ENCODE measurements at places on chromosomes 12 and 14. TPM values are rescaled to one million over a fixed set of nuclear protein-coding genes. Genes with fewer than 3 reads are reported as not detected.
A peak's percentile ranks its signal among the peaks of the same experiment; 100 is the strongest.

DNA sequence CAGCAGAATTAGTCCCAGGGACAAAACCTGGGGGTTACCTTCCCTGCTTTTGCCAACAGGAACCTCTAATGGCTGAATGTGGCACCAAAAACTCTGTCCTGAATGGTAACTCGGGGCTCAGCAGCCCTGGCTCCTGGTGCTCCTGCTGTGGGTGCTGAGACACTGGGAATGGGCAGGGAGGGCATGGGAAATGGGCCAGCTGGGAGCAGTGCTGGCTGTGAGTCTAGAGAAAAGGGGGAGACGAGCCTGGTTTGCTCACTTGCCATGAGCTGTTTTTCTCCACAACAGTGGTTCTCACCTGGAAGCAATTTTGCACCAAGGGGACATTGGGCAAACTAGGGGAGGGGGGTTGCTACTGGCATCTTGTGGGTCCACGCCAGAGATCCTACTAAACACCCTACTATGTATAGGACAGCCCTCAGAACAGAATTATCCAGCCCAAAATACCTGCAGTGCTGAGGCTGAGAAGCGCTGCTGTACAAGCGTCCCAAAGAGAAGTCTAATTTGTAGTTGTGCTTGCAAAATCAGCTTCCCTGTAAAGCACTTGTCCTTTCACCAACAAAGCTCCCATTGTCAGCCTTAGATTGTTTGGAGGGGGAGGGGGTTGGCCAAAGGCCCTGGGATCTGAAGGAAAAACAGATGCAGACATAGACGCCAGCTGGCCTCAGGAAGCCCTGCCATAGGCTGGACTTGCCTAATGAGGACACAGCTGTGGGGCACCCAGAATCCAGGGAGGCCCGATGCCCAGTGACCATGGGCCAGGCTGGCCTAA, 3.6 kb downstream of the LRRC74A start:
- DNase-seq, result no peak

- DNase-seq, result no peak
Measured at GRCh38 chr12:47845081-47845480, 25.4 kb upstream of the HDAC7 start.

- no peak for DNase-seq
Measured at GRCh38 chr12:76532520-76532919, 27.1 kb downstream of the OSBPL8 start.

The DHH gene
- total RNA-seq, result 0.31 TPM

- DNase-seq, result no peak
Measured at GRCh38 chr14:103123634-103124500, 606 bp downstream of the TNFAIP2 start.

The KCNC2 gene
- not detected for total RNA-seq

The CLBA1 gene
- 1.2 TPM for total RNA-seq

- no peak for DNase-seq
Measured at GRCh38 chr14:81235096-81235495, 14.3 kb upstream of the GTF2A1 start.

GRCh38 chr12:116144384-116144783, 133.1 kb downstream of the MED13L start:
- no peak for DNase-seq

The RNASE4 gene
- total RNA-seq, result not detected

DNA sequence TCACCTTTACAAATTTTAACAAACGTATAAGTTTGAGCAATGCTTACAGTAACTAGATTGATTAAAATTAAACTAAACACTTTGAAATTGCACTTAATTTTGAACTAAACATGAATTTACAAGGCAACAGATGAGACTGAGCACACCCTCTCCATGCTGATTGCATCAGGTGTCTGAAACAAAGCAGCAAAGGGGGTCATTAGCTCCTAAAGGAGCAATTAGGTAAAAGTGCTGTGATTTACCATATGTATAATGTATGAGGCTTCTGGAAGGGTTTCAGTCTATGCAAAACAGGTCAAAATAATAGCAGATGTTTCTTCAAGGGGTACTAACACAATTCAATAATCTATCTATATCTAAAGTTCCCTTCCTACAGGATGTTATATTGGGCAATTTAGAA, 98.8 kb upstream of the LMNTD1 start:
- no peak for DNase-seq

GRCh38 chr12:49305762-49306510, 11.0 kb downstream of the PRPH start:
- no peak for DNase-seq

DNA sequence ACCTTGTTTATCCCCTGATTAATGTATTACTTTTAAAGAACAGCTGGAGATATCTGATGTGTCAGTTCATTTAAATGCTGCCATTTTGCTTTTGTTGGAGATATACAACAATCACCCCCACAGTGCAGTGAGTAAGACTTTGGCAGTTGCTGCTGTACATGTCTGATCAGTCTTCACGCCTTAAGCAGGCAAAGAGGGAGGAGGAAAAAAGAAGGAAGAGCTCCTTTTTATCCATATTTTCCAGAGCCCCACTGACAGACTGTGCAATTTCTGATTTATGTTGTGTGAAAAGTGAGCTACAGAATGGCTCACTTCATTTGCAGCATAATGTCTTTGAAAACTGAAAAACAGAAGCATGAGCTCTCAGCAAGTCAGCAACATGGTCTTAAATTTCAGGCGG, 319.7 kb upstream of the LRIG3 start:
- no peak for DNase-seq

The WASHC4 gene
- 71.8 TPM for total RNA-seq

GRCh38 chr14:55418411-55418810, 6.8 kb upstream of the ATG14 start:
- no peak for DNase-seq

- no peak for DNase-seq
Measured at GRCh38 chr14:36901861-36902260, 240.2 kb downstream of the PAX9 start.

DNA sequence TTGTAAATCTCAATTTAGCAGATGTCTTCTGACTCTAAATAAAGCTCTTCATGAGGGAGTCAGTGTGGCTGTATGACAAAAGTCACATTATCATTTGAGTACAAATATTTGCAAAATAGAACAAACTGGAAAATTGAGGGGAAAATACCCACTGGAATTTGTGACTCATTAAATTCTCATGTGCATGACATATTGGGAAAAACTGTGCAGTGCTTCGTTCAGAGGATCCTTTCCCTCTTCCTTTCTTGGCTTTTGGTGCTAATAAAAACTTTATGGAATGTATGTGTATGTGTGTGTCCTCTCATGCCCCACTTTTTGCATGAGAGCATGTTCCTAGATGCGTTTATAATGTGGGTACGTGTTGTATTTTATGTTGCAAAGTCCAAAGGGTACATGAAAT, 267.8 kb downstream of the KTN1 start:
- no peak for DNase-seq

The ITGA5 gene
- total RNA-seq, result 0.76 TPM

DNA sequence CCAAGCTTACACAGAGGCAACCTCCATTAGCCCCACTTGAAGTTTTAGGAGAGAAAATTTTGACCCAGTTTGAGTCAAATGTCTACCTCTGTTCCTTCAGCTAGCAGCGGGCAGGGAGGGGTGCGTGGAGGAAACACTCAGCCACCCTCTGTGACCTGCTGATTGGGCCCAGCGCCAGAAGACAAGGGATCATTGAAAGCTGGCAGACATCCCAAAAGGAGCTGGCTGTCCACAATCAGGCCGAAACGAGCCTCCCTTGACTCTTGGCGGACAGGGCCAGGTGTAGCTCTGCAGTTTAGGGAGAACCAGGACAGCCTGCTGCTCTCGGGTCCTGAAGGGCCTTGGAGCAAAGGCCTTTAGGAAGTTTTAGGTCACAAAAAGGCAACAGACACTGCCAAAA, 41.3 kb downstream of the CD9 start:
- no peak for DNase-seq

GRCh38 chr14:91693346-91693745, 38.5 kb downstream of the CATSPERB start:
- DNase-seq, result no peak

- no peak for DNase-seq
Measured at GRCh38 chr12:11963841-11964471, 106.8 kb upstream of the BCL2L14 start.

The KRT6A gene
- 0.74 TPM for total RNA-seq

The C3AR1 gene
- not detected for total RNA-seq

GRCh38 chr12:107027636-107028053, 40.7 kb upstream of the MTERF2 start:
- no peak for DNase-seq

GRCh38 chr14:26255213-26255612, 342.6 kb downstream of the NOVA1 start:
- DNase-seq, result no peak

GRCh38 chr12:120126635-120127005, 10.1 kb upstream of the RAB35 start:
- DNase-seq, result no peak

The SIRT4 gene
- 1.4 TPM for total RNA-seq

DNA sequence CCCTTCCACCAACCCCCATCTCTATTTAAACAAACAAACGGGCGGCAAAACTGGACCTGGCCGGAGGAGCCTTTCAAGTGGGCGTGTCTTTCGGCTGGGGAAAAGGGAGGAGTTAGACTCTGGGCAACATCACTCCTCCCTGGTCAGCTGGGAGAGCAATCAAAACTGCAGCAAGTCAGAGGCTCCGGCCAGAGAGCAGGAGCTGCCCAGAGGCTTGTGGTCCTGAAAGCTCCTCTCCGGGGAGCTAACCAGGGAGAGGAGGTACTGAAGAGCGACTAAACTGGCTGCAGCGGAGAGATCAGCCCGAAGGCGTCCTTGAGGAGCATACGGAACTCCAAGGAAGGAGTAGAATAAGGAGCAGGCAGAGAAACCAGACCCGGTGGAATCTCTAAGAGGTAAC, at the start of gene NEUROD4:
Gene NEUROD4 (plus strand): TSS at position 191 of the 400 bp plus-strand sequence. CDS start 6,466 bp downstream, outside the sequence.
- DNase-seq, result no peak

The C14orf132 gene
- 0.20 TPM for total RNA-seq

The NTS gene
- not detected for total RNA-seq

- no peak for DNase-seq
Measured at GRCh38 chr14:24270537-24271133, 762 bp downstream of the RABGGTA start.

- peak; percentile 80 for DNase-seq
Measured at GRCh38 chr12:45730348-45731189, 1.1 kb downstream of the ARID2 start.

GRCh38 chr12:69888901-69889300, 63.9 kb downstream of the MYRFL start:
- DNase-seq, result no peak

GRCh38 chr12:51863933-51864832, 15.7 kb upstream of the FIGNL2 start:
- DNase-seq, result no peak

DNA sequence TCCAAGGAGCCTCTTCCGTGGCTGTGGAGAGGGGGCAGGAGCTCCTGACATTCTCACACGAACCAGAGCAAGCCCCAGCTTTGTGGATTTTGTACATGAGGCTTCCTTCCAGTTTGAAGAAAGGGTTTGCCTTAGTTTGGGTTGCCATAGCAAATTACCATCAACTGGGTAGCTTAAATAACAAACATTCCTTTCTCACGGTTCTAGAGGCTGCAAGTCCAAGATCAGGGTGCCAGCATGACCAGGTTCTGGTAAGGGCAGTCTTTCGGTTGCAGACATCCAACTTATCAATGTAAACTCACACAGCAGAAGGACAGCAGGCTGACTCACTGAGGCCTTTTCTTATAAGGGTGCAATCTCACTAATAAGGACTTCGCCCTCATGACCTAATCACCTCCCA, 25.9 kb upstream of the STAB2 start:
- no peak for DNase-seq

- no peak for DNase-seq
Measured at GRCh38 chr14:100475268-100475667, 111.9 kb downstream of the BEGAIN start.

GRCh38 chr14:38387821-38388220, 131.9 kb upstream of the CLEC14A start:
- no peak for DNase-seq

DNA sequence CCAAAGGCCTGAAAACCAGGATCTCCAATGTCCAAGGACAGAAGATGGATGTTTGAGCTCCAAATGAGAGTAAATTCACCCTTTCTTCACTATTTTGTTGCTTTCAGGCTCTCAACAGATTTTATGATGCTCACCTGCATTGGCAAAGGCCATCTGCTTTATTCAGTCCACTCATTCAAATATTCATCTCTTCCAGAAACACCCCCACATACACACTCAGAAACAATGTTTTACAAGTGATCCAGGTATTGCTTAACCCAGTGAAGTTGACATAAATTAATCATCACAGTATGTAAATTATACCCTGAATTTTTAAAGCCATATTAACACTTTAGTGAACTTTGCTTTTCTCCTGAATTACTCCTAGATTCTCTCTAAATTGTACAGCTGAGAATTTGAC, 63.3 kb downstream of the DUSP6 start:
- no peak for DNase-seq

DNA sequence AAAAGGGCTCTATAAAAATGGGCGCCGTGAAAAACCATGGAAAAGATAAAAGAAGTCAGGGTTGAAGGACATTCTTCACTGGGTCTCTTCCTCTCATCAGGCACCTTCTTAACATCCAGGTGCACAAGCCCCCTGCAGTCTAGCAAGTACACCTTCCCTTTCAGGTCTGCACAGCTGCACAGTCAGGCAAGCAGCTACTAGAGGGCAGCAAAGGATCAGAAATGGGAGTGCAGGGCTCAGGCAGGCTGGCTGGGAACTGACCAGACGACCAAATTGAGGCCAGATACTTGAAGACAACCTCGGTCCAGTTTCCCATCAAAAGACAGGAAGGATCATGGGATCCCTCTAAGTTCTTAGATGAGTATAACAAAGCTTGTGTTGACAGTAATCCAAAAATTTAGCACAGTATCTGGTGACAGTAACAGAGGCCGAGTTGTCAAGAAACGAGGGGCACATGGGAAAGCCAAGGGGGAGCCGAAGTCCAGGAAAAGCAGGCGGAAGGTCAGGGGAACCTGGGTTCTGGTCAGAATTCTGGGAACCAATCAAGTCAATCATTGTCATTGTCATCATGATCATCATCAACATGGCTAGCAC, 10.1 kb upstream of the GRIP1 start:
- DNase-seq, result peak; percentile 90

The KRT85 gene
- not detected for total RNA-seq

GRCh38 chr14:60805841-60806430, 71.4 kb downstream of the MNAT1 start:
- DNase-seq, result no peak

- no peak for DNase-seq
Measured at GRCh38 chr12:64740646-64741045, 18.6 kb downstream of the GNS start.

- no peak for DNase-seq
Measured at GRCh38 chr14:56888274-56888673, 78.0 kb upstream of the OTX2 start.

DNA sequence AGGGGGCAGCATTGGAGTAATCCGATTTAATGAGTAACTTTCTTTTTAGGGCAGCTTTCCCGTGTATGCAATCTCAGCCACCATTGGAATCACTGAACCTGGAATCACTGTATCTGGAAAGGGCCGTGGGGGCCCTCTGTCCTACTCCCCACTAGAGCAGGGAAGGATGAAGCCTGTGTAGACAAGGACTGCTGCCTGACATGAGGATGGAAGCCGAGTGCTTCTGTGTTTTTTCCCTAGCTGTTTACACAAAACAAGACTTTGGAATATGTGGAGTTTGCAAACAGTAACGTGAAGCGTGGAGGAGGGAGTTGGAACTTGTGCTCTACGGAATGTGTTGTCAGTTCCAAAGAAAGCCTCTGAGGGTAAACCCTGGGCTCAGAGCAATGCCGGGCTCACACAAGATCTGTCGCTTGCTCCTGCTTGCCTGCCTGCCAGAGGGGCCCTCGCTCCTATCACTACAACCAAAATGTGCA, 32.4 kb upstream of the HDAC7 start:
- no peak for DNase-seq

GRCh38 chr14:76926521-76927251, 100.5 kb downstream of the LRRC74A start:
- peak; percentile 51 for DNase-seq

The SLC25A21 gene
- not detected for total RNA-seq

GRCh38 chr14:62313212-62313611, 551.0 kb downstream of the SNAPC1 start:
- DNase-seq, result no peak
